ENCODE measurements at places on chromosomes 7 and 10.

- DNase-seq = no peak
Measured at GRCh38 chr10:16195178-16195769, 241.5 kb upstream of the PTER start.

DNA sequence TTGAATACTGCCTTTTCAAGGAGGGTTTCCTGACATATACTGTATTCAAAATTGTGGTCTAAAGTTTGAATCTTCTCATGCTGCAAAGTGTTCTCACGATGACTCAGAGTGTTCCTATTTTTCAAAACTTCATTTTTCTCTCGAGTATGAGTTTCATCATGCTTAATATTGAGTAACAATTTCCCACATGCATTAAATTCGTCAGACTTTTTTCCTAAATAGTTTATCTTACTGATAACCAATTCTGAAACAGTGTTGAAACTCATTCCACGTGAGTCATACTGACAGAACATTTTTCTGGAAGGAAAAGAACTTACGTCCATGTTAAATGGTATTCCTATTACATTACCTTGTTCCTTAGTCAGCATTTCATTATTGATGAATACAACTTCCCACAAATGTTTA lies 44.1 kb downstream of the ZNF33B start:
- DNase-seq = peak; percentile 88

DNA sequence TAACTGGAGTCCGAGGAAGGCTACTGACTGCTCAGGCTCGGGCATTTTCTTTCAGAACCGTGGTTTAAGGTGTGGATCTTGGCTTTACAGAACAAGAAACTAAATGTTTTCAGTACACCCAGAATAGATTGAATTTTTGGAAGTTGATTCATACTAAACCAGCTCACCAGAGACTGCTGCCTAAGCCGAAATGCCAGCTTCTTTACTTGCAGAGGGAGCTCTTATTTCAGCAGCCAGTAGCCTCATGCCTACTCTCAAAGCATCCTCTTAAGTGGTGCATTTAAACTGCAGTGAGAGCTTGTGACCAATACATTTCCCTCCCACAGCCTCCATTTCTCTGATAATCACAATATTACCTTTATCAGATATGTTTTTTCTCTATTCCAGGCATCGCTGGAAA lies 615.1 kb downstream of the SUGCT start:
- DNase-seq = peak; percentile 40

DNA sequence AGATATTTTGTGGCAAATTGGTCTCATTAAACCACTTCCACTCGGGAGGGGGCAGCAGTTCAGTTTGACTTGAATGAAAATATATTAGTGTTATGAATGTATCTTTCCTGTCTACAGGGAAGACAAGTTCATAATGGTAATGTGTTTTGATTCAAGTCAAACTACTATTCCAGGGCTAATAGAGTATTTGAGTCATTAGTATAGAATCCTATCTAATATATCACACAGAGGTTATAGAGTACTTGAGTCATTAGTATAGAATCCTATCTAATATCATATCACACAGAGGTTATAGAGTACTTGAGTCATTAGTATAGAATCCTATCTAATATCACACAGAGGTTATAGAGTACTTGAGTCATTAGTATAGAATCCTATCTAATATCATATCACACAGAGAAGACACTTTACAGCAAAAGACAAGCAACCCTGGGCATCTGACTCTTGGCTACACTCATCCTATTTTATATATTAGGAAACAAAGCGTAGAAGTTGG lies 199.7 kb upstream of the MAGI2 start:
- DNase-seq = peak; percentile 44

DNA sequence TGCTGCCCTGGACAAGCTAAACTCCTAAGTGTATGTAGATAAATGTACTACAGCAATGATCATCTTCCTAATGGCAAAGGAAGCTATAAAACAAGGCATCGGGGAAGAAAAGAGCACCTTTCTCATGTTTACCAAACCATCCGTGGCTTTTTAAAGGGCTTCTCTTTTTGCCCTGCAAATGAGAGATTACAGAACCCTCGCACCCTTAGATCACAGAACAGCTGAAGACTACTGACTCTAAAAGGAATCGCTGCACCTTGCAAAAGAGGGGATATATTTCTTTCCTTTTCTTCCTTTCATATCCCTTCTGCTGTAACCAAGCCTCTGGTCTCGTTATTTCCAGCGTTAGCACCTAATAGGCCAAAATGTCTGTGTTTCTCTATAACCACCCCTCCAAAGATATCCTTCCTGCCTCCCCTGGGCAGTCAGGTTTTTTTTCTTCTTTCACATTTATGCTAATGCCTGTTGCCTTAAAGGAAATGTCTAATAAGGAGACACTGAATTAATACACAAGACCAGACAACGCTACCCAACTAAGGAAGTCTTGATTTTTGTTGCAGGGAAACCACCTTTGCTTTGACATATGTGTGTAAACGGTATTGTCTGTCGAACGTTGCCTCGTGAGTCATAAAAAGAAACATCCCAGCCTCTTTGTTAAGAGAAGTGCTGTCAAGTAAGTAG lies 10.5 kb downstream of the ST8SIA6 start:
- DNase-seq = no peak

DNA sequence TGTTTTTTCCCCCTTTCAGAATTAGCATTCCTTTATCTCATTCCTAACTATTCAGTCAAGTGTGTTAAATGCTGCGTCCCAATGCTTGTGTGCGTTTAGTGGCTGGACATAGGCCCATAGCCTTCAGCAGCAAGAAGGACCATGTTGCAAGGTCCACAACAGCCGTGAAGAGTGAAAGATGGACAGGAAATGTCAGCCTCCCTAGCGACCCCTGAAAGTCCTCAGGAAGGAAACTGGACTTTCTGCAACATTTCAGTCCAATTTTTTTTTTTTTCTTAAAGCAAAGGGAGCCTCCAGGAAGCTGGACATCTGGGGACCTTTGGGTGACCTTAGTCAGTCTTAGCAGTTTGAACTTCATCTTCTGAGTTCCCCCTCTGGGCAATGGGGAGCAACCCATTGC lies 550.7 kb upstream of the MGMT start:
- no peak for DNase-seq

- DNase-seq = no peak
Measured at GRCh38 chr10:114405011-114405350, 679 bp upstream of the AFAP1L2 start.

- DNase-seq = no peak
Measured at GRCh38 chr10:6187278-6187677, 15.5 kb upstream of the PFKFB3 start.

DNA sequence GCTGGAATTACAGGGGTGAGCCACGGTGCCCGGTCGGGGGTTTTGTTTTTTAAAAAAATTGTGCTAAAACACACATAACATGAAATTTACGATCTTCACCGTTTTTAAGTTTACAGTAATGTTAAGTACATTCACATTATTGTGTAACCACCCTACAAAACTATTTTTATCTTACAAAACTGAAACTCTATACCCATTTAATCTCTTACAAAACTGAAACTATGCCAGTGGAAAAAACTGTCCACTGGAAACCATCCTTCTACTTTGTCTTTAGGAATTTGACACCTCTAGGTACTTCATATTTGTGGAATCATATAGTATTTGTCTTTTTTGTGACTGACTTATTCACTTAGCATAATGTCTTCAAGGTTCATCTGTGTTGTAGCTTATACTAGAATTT lies 1.0 kb upstream of the PSMC2 start:
- no peak for DNase-seq

DNA sequence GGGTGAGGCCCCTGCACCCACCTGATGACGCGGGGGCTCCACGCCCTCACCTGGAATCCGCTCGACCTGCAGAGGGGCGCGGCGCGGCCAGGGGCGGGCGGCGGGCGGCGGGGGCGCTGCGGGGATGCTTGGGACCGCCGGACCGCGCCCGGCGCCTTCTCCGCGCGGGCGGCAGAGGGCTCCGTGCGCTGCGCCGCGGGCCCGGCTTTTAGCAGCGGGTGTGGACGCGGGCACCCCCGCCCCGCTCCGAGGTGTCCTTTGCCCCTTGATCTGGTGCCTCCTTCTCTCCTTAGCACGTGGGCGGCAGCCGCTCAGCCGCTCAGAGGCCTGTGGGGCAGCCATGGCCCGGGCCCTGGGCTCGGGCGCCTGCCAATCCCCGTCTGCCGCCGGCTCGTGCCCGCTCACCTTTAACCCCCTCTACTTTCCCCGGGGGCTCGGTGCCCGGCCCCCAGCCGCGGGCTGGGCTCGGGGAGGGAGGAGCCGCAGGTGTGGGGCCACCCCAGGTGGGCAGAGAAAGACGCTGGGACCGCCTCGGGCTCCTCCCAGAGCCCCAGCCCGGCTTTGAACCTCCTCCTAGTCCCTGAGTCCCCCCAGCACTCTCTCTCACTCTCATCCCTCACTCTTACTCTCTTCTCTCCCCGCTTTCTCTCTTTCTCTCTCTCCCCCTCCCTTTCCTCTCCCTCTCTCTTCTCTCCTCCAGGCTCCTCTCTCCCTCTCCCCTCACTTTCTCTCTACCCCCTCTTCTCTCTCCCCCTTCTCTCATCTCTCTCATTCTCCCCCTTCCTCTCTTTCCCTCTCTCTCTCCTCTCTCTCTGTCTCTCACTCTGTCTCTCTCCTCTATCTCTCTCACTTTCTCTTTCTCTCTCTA lies 19.7 kb upstream of the VPS37D start:
- no peak for DNase-seq

DNA sequence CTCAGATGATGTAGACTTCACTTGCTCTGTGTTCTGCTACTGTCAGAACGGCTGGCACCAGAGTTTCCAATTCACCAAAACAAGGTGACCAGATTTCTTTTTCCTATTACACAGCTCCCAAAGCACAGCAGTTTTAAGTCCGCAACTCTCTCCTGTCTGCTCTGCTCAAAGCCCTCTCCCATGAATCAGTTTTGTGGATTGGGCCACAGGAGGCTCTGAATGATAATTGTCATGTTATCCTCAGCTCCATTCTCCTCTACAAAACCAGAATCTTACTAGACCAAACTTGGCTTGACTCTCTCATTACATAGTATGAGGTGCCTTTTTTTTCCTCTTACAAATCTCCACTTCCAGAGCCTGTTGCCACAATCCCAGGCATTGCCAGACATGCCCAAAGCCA lies 223.5 kb downstream of the SNX13 start:
- no peak for DNase-seq

DNA sequence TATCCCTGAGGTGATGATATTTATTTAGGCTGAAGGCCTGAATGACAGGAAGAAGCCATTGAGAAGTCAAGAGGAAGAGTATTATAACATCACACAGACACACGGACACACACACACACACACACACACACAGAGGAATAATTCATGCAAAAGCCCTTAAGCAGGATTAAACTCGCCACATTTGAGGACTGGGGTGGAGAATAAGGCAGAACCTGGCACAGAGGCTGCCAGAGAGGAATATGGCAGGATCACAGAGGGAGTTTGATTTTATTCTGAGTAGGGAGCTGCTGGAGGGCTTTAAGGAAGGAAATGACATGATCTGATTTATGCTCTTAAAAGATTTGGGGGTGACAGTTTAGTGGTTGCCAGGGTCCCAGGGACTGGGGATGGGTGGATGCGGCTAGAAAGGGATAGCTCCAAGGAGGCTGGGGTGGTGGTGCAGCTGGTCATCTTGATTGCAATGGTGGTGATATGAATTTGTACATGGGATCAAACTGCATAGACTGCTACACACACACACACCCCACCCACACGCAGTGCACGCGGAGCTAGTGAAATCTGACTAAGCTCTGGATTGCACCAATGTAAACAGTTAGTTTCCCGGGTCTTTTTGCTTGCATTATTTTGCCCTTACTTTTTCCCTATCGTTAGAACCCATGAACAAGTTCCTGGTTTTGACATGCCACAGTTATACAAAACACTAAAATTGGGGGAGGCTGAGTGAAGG lies 11.2 kb downstream of the SMURF1 start:
- peak; percentile 34 for DNase-seq
